ENCODE measurements at places on chromosomes 12 and 14.
A peak's percentile ranks its signal among the peaks of the same experiment; 100 is the strongest.

- DNase-seq: no peak
Measured at GRCh38 chr14:90632871-90633270, 183.4 kb downstream of the TTC7B start.

GRCh38 chr12:25052196-25052913 lies 103.5 kb upstream of the BCAT1 start:
- DNase-seq: peak; percentile 43

DNA sequence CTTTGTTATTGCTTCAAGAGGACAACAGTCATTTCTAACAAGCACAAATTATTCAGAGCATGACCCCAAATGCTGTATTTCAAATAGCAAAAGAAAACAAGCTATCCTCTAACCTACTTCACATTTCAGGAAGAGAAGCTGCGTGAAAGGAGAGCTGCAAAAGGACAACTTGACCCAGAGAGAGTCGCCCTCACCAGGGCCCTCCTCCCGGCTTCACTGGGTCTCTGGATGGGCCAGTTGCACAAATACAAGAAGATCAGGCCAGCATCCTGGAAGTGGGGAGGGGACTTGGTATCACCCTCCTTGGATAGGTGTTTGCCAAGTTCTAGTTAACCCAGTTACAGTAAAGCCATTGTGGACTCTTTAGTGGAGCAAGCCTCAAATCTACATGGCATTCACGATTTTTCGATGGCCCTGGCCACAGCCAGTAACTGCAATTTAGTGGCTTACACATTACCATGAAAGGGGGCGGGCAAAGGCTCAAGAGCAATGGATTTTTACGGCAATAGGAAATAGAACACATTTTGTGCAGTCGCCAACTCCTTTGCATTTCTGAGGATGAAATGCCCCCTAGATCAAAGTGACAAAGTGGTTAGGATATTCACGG lies 166.9 kb upstream of the DIO2 start:
- no peak for DNase-seq

DNA sequence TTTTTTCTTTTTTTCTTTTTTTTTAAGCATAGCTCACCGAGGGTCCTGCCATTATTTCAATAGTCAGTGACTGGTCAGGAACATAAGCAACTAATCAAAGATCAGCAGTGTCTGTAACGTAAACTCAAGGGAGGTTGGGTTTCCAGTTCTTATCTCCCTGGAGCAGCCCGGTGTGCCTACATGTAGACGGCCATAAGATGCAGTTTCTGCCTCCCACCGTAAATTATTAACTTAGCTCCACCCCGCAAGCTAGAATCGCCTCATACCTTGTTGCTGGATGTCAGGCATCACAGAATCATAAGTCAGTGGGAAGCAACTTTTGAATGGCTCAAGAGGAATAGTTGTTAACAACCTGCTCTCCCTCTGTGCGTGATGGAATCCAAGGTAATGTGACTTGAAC lies at the start of gene MYO1H:
Gene MYO1H (plus strand): TSS at position 312 of the 400 bp plus-strand sequence. CDS start 61 bp downstream, at position 373.
- DNase-seq: no peak

- DNase-seq: no peak
Measured at GRCh38 chr12:111791507-111791906, 24.8 kb downstream of the ALDH2 start.

Data from activated T-helper 1 cell treated with anti-CD3 and anti-CD28 coated beads, Interleukin-12 subunit alpha, Interleukin-12 subunit beta, Interleukin-2, Interleukin-4 antibody, amounts not matched to agents 30 ng/mL and 10 ng/mL and 1 ng/mL, durations not matched to agents 14 hours and 24 hours and 36 hours (primary cell).